NK-92 treated with Interleukin-12 subunit alpha and Interleukin-12 subunit beta, amount 100 ng/mL, for 24 hours (cell line): ENCODE measurements at places on chromosomes 11 and 22.
A peak's percentile ranks its signal among the peaks of the same experiment; 100 is the strongest.

DNA sequence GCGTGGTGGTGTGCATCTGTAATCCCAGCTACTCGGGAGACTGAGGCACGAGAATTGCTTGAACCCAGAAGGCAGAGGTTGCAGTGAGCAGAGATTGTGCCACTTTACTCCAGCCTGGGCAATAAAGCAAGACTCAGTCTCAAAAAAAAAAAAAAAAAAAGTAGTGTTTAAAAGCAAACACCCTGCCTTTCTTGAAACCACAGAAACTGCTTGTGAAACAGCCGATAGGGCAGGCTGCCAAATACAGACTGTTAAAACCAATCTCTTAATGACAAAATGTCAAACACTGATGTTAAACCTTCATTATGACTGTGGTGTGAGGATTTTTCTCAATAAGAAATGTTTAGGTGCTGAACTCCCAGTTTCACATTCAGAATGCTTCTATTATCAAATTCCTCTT, 27.3 kb downstream of the MARK2 start:
- DNase-seq, result peak; percentile 34

GRCh38 chr11:87425391-87425790, 387.7 kb downstream of the TMEM135 start:
- DNase-seq, result no peak

GRCh38 chr11:44427432-44427831, 117.5 kb upstream of the ALX4 start:
- no peak for DNase-seq

DNA sequence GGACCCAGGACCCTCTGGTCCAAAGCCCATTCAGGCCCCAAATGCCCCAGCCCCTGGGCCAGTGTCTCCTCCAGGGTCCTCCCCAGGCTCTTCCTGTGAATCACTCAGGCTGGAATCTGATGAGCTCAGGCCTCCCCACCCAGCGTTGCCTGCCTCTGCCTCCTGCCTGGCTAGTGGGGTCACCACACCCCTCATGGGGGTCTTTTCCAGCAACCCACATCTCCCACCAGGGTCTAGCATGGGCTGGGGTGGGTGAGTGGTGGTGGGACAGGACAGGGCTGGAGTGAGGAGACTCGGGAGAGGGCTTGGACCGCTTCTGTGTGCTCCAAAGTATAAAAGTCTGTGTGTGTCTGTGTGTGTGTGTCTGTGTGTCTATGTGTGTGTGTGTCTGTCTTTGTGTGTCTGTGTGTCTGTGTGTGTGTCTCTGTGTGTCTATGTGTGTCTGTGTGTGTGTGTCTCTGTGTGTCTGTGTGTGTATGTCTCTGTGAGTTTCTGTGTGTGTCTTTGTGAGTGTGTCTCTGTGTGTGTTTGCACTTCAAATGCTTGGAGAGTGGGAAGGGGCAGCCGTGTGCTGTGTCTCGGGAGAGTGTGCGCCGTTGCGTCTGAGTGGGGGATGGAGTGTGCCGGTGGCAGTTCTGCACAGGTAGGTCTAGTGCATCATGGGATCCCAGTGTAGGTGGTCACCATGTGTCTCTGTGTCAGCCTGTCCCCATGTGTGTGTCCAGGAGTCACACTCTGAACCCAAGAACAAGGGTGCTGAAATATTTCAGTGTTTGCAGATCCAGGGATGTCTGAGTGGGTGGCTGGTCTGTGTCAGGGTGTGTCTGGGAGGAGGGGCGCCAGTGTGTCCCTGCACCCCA, 8.8 kb downstream of the RIN1 start:
- DNase-seq, result no peak

DNA sequence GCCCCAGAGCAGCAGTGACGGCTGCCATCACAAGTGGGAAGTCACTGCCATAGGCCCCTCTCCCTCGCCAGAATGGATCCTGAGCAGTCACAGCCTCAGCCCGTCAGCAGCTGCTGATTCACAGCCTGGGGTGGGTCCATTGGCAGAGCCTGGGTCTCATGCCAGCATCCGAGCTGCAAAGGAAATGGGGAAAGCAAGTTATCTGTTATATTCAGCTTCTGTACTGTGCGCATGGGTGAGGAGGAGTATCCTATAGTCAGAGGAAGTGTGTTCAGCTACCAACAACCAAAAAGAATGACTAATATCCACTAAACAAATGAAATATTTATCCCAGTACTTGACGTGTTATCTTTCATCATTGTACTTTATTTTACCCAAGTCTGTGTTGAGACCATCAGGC, 119.7 kb downstream of the RCN1 start:
- DNase-seq, result no peak
